CD4-positive, alpha-beta T cell treated with Interleukin-6 at 100 ng/mL for 8 hours (primary cell): ENCODE measurements at places on chromosomes 6 and 20.

DNA sequence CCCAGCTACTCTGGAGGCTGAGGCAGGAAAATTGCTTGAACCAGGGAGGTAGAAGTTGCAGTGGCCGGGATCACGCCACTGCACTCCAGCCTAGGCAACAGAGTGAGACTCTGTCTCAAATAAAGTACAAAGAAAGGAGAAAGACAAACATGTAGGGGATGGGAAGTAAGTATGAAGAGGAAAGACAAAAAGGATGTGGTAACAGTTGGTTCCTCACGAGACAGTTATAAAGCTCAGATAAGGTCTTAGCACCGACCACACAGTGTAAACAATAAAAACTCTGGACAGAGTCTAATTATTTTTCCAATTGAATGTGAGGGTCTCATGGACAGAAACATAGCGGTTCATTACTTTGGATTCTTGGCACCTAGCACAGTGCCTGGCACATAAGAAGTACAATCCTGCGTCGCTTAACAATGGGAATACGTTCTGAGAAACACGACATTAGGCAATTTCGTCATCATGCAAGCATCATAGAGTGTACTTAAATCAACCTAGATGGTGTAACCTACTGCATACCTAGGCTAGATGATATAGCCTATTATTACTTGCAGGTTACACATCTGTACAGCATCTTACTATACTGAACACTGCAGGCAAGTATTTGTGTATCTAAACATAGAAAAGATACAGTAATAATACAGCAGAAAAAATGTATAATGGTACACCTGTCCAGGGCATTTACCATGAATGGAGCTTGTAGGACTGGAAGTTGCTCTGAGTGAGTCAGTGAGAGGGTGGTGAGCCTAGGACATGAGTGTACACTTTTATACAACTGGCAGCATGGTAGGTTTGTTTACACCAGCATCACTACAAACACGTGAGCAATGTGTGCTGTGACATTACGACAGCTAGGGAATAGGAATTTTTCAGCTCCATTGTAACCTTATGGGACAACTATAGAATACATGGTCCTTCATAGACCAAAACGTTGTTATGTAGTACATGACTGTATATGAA is 38.2 kb downstream of the MBOAT1 start:
- DNase-seq = no peak

DNA sequence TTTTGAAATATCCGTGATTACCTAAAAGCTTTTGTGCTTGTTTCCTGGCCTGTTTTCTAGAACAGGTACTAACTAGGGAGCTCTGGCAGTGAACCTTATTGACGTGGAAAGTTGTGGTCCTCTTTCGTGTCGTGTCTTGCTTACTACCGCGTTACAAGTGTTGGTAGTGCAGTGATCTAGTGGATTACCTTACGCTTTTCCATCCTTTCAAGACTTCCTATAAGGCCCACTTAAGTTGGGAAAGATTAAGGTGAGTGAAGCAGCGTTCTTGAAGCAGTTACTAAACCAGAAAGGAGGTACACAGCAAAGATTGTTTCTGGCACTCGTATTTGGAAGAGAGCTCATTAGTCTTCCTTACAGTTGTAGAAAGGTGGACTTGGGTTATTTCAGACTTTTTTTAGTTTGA is 1.9 kb downstream of the PNRC1 start:
- no peak for DNase-seq

GRCh38 chr6:157263881-157264397 is 59.4 kb downstream of the TMEM242 start:
- no peak for DNase-seq

GRCh38 chr6:11900662-11901598 is 111.2 kb upstream of the HIVEP1 start:
- DNase-seq = peak; percentile 13

DNA sequence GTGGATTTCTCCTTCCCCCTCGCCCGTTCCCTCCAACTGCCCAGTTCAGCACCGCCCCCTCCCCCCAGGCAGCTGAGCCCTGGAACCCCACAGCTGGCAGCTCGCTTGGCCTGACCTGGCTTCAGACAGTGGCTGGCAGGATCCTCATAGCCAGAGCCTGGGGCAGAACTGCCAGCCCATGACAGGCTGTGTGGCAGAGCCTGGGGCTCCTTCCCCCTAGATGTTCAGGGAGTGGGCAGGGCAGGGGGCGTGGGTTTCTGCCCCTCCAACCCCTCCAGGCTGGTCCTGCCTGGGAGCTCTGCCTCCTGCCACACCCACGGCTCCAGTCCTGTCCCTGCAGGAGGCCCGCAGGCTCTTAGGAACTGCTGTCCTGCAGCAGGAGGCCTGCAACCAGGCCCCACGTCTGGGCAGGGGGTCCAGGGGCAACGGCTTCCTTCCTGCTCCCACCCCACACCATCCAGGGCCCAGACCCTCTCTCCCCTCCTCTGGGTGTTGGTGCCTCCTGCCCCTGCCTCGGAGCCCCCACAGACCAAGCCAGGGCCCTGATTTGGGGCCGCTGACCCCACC is 9.6 kb upstream of the KCNQ2 start:
- no peak for DNase-seq

DNA sequence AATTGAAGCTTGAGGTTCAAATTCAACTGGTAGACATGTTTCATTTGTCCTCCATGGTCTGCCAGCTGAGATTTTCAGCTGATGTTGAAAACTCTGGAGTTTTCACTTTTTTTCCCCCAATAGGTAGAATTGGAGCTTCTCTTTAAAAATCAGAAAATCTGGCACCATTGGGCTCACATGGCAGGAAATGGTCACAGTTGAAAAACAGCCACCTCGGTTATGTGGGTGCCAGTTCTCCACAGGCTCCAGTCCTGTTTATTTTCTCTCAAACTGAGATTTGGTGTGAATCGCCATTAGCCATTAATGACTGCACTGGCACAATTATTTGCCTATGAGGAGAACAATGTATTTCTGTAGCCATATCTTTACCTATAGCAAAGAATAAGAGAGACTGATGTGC is 171.4 kb upstream of the TFAP2D start:
- no peak for DNase-seq

DNA sequence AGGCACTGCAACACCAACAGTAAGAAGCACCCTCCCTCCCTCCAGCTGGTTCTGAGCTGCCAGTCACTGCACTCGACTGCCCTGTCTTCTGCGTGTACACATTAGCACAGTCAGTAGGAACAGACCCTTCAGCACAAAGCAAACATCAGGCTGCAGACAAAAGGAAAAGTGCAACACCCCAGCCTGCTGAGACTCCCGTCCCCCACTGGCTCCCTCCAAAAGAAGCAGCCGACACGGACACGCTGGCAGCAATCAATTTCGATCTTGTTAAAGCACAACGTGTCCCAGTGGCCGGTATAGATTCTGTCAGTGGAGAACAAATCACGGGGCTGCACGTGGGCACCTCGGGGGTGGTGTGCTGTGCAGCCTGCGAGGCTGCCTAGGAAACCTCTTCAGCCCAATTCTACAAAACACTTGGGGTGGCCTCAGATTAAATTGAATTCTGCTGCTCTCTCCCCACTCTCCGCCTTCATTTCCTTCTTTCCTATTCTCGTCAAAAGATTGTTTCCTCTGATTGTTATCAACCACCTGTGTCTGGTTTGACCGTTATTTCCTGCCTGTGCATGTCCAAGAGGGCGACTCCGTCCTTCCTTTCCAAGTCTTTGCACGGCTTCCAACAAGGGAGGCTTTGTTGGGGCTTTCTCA is 38.7 kb downstream of the TRAF3IP2 start:
- DNase-seq = no peak

GRCh38 chr6:20933057-20933788 is 399.0 kb downstream of the CDKAL1 start:
- no peak for DNase-seq

- DNase-seq = no peak
Observed at GRCh38 chr6:160299559-160299958, 40.9 kb upstream of the SLC22A2 start.
